ENCODE measurements at places on chromosomes 13 and 19.

DNA sequence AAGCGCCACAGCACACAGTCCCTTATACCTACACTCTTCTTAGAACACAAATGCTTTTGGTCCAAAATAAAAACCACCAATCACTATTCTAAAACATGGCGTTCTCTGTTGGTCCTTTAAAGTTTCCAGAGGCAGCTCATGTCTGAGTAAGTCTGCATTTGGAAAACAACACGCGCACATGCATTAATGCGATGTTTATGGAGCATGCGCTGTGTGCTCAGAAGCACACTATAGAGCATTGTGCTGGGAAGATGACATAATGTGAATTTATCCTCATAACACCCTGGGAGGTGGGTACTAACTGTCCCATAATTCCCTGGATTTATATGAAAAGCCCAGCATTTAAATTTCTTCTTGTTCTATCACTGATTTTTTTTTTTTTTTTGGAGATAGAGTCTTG, 10.7 kb downstream of the ZNF682 start:
- no peak for DNase-seq

GRCh38 chr13:44649104-44649428, 72.9 kb upstream of the TSC22D1 start:
- no peak for DNase-seq

DNA sequence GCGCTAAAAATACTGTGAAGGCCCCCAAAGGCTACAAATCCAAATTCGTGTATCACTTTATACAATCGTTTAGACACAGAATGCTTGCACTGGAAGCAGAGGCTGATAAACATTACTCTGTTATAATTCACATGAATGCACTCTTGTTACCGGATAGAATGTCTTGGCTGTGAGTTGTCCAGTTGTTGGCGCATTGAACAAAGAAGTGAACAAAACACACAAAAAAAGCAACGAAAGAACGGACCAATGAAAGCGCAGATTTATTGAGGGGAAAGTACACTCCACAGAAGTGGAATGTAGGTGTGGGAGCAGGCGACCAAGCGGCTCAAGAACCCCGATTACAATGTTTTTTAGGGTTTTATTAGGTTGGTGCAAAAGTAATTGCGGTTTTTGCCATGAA, 529 bp upstream of the ZNF418 start:
- no peak for DNase-seq

DNA sequence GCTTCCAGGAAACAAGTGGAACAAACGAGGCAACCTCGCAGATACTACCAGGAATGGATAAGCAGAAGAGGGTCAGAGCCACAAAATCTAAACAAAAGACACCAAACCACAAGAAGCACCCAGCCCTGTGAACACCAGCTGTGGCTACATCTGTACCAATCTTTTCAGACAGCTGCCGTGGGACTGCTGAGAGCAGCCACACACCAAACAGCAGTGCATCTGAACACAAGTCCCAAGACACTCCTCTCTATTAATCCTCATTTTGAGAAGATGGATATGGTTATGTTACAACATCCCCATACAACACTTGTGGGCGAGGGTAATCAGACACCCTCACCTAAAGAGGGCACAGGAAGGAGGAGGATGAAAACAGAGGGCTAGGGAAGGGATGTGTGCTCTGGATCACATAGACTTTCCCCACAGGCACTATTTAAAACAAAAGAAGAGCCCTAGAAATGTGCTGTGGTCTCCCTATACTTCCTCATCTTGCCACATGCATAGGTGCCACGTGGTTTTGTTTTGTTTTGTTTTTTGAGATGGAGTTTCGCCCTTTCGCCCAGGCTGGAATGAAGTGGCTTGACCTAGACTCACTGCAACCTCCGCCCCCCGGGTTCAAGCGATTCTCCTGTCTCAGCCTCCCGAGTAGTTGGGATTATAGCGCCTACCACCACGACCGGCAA, 41.6 kb upstream of the ZNF14 start:
- no peak for DNase-seq

GRCh38 chr19:1356508-1356865, 27.2 kb upstream of the NDUFS7 start:
- DNase-seq: no peak

DNA sequence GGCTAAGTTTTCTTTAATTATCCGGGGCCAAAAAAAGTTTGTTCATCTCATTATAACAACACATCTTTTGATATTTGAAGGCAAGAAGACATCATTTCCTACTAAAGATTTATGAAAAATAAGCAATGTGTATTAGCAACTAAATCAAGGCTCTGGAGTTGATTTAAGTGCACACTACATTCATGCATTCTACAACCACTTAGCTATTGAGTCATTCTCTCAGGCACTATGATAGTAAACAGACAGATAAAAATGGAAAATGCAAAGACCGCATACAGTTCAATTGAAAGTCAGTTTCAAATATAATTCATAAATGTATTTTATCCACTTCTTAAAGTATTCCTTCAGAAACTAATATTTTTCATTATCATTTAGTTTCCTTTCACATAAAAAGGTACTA, 1395.2 kb downstream of the PCDH9 start:
- no peak for DNase-seq

- no peak for DNase-seq
Observed at GRCh38 chr19:38191747-38192146, 32.3 kb downstream of the DPF1 start.

GRCh38 chr13:51147732-51148131, 36.7 kb upstream of the C13orf42 start:
- DNase-seq: no peak

GRCh38 chr19:12983091-12983490, 12.2 kb upstream of the NFIX start:
- no peak for DNase-seq

- no peak for DNase-seq
Observed at GRCh38 chr13:98900442-98900841, 77.4 kb downstream of the DOCK9 start.

DNA sequence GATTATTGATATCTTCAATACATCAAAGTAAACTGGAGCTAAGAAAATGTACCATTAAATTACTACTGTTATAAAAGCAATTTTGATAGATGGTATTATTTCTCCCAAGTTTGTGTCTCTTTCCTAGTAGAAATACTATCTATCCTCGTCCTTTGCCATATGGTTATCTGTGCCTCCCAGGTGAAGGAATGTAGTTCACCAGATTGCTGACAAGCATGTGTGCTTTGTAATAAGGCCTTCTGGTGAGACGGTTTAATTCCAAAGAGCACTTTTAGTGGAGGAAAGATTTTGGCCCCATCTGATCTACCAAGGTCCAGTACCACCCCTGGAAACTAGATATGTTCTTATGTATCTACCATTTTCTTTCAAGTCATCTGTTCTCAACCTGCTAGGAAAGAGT, 243.6 kb downstream of the DLEU7 start:
- no peak for DNase-seq

- DNase-seq: no peak
Observed at GRCh38 chr13:28435917-28436316, 59.0 kb downstream of the FLT1 start.

DNA sequence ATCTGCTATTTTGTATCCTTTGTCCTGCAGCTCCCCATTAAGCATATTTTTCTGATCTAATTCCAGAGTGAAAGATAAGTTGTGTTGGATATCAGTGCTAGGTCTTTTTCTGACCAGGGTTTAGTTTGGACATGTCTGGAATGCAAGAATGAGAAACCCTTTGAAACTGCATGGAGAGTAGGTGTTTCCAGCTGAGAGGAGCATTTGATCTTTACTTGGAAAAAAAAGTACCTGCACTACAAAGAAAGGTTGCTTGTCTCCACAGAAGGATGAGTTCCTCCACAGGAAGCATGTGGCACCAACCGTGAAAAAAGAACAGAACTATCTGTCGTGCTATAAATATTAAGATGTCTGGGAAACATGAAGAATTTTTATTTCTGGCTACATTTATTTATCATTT, 36.6 kb upstream of the MED4 start:
- DNase-seq: no peak

DNA sequence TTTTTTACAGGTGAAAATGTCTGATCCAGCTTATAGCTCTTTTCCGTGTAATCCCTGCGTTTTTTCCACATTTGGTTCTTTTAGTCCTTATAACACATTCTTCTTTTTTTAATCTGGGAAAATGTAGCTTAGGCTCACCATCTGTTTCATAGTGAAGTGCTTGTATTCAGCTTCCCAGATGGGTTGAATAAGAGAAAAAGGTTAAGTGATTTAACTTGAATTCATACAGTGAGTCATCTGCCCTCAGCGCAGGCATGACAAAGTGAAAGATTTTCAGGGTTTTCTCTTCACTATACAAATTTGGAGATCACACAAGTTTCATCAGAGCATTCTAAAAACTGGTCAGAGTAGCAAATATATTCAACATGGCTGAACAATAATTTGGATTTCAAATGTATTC, 224.8 kb downstream of the SPRY2 start:
- DNase-seq: no peak

- no peak for DNase-seq
Observed at GRCh38 chr19:23698711-23699520, 11.9 kb upstream of the ZNF675 start.

GRCh38 chr13:25169951-25170553, 2.0 kb downstream of the AMER2 start:
- DNase-seq: no peak

GRCh38 chr13:40407567-40407966, 258.9 kb downstream of the FOXO1 start:
- DNase-seq: no peak

GRCh38 chr19:5911366-5911765, 2.7 kb upstream of the CAPS start:
- no peak for DNase-seq

GRCh38 chr13:48457578-48458242, 44.8 kb upstream of the LPAR6 start:
- no peak for DNase-seq

GRCh38 chr13:79311386-79311785, 94.7 kb downstream of the RBM26 start:
- no peak for DNase-seq

- no peak for DNase-seq
Observed at GRCh38 chr19:45087531-45087930, 5.4 kb upstream of the PPP1R37 start.

DNA sequence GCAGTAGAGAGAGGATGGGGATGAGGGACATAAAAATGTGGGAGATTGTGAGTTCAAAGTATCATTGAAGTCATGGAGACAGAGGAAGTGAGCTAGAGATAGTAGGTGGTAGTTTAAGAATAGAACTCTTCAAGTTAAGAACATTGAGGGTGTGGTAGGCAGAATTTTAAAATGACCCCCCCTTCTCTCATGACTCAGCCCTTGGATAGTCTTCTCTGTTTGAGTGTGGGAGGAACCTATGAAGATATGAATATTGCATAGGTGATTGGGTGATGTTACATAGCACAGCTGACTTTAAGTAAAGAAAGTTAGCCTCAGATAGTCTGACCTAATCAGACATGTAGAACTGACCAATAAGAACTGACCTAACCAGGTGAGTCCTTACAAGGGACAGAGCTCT, 418.6 kb downstream of the FOXO1 start:
- no peak for DNase-seq

GRCh38 chr19:15419413-15420025, 731 bp upstream of the AKAP8L start:
- no peak for DNase-seq

DNA sequence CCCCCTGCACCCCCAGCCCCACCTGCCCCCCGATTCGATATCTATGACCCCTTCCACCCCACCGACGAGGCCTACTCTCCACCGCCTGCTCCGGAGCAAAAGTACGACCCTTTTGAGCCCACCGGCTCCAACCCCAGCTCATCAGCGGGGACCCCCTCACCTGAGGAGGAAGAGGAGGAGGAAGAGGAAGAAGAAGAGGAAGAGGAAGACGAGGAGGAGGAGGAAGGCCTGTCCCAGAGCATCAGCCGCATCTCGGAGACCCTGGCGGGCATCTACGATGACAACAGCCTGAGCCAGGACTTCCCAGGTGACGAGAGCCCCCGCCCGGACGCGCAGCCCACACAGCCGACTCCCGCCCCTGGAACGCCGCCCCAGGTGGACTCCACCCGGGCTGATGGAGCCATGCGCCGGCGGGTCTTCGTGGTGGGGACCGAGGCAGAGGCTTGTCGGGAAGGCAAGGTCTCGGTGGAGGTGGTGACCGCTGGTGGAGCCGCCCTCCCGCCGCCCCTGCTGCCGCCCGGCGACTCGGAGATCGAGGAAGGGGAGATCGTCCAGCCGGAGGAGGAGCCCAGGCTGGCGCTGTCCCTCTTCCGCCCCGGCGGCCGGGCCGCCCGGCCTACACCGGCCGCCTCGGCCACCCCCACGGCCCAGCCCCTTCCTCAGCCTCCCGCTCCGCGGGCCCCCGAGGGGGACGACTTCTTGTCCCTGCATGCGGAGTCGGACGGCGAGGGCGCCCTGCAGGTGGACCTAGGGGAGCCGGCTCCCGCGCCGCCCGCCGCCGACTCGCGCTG, 9.2 kb downstream of the SCAF1 start:
- DNase-seq: no peak

- no peak for DNase-seq
Observed at GRCh38 chr13:81138353-81138980, 797.5 kb upstream of the SPRY2 start.

GRCh38 chr13:23690668-23691067, 120.5 kb downstream of the TNFRSF19 start:
- no peak for DNase-seq

- DNase-seq: peak; percentile 64
Observed at GRCh38 chr19:6464070-6464873, at the start of gene CRB3. CRB3 (plus strand) TSS chr19:6464271; CDS start chr19:6464702, 431 bp downstream.

GRCh38 chr19:49581007-49581508, at the start of gene PRRG2:
PRRG2 (plus strand) TSS chr19:49581316; CDS start chr19:49583220, 1,904 bp downstream.
- no peak for DNase-seq

- no peak for DNase-seq
Observed at GRCh38 chr13:49450105-49450819, 6.2 kb downstream of the SETDB2 start.

- no peak for DNase-seq
Observed at GRCh38 chr19:6362027-6362350, 658 bp downstream of the CLPP start.

DNA sequence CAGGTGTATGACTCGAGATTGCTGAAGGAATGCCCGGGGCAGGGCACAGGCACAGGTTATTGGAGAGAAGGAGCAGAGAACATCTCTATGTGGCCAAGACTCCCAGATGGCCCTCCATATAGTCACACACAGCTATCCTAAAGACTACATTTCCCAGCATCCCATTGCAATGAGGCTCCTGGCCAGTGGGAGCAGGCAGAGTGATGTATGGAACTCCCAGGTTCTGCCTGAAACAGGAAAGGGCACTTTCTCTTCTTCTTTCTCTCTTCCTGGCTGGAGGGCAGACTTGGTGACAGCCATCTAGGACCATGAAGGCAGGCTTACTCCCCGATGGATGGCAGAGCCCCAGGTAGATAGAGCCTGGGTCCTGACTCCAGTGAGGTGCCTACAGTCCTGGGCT, 13.5 kb downstream of the PPP1R13L start:
- DNase-seq: peak; percentile 44

DNA sequence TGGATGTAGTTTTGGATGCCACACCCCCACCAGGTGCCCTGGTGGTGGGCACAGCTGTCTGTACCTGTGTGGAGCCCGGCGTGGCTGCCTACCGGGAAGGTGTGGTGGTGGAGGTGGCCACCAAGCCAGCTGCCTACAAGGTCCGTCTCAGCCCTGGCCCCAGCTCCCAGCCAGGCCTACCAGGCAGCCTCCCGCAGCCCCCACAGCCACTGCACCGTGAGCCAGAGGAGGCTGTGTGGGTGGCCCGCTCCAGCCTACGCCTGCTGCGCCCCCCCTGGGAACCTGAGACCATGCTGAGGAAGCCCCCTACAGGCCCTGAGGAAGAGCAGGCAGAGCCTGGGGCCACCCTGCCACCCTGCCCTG, 3.5 kb downstream of the CIC start:
- DNase-seq: no peak

Data from HuH-7 (cell line).